ENCODE measurements at places on chromosomes 11 and 22.

- DNase-seq, result no peak
These were observed 2.2 kb upstream of the SCUBE1 start for GRCh38 chr22:43345356-43345755.

- DNase-seq, result no peak
These were observed 7.7 kb downstream of the TBC1D22A start for GRCh38 chr22:46770151-46770641.

- DNase-seq, result no peak
These were observed 965 bp upstream of the PAMR1 start for GRCh38 chr11:35526370-35526792.

GRCh38 chr22:50138988-50139387 is 31.5 kb upstream of the PANX2 start:
- DNase-seq, result no peak

GRCh38 chr11:33953289-33953688 is 61.4 kb upstream of the LMO2 start:
- no peak for DNase-seq

DNA sequence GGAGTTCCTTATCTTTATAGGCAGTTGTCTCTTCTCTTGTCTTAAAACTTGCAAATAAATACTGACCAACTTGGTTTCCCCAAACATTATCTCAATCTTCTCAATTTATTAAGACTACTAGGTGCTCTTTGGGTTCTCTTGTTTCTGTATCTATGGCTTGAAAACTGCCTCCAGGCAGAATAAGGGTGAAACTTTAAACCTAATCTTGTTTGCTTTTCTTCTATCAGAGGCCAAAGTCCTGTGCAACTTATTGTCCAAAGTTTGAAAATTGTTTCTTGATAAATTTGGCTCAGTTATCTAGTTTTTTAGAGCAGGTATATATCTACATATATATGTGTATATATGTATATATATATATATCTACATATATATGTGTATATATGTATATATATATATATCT is 110.1 kb upstream of the ANO5 start:
- DNase-seq, result no peak

- DNase-seq, result no peak
These were observed 70.6 kb upstream of the ATXN10 start for GRCh38 chr22:45600790-45601730.

GRCh38 chr11:78414321-78415051 is 3.1 kb downstream of the GAB2 start:
- peak; percentile 41 for DNase-seq

GRCh38 chr22:22866381-22867111 is 21.1 kb upstream of the IGLL5 start:
- DNase-seq, result no peak
